Fibroblast of lung (primary cell): ENCODE measurements at places on chromosomes 1 and 21. TPM values are rescaled to one million over a fixed set of nuclear protein-coding genes. Genes with fewer than 3 reads are reported as not detected.

DNA sequence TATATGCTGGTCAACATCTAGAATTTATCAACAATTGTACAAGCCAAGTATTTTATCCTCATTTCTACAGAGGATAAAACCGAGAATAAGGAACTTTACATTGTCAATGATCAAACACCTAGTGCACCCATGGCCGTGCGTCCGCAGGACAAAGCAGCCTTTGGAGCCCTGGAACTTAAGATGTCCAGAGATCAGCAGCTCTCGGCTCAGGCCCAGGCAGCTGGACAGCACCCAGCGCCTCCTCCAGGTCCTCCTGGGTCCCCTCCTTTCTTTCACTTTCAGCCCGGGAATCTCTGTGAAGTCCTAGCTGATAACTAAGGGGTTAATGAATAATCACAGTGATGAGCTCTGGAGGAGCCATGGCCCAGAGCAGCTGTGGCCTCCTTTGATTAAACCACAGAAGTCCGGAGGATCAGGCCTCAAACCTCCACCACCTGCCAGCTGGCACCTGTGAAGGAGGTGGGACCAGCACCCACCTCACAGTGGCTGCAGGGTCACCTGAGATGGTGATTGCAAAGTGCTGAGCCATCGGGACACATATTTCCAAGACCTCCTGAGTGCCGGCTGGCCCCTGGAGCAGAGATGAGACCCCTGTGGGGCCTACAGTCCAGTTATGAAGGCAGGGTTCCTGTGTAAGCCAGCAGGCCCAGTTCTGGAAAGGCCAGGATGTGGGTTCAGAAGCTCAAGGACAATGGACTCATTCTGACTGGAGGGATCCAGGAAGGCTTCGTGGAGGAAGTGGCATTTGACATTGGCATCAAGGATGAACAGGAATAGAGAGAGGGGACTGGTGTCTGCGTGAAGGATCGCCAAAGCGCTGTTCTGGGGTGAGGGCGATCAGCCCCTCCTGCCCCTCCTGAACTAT lies 11.6 kb upstream of the SAMD11 start:
- no peak for DNase-seq

GRCh38 chr1:154954541-154954940 lies 1.4 kb downstream of the PBXIP1 start:
- no peak for DNase-seq

PROK1 gene
- not detected in 2 replicates for polyA plus RNA-seq

LCE3E gene
- polyA plus RNA-seq: not detected in 2 replicates

GRCh38 chr1:215489771-215490565 lies 77.1 kb upstream of the KCTD3 start:
- DNase-seq: no peak

- DNase-seq: no peak
These were observed 26.3 kb upstream of the IVNS1ABP start for GRCh38 chr1:185343306-185343705.

GRCh38 chr1:36027766-36028165 lies 56.1 kb upstream of the TEKT2 start:
- DNase-seq: no peak

KCNK1 gene
- polyA plus RNA-seq: 0.48 and 2.1 TPM in 2 replicates
